ENCODE measurements at places on chromosomes 3 and 15.

- peak; percentile 36 for DNase-seq
Observed at GRCh38 chr3:129650256-129650872, 43.9 kb upstream of the PLXND1 start.

GRCh38 chr15:90003736-90004135, 2.6 kb downstream of the ZNF710 start:
- DNase-seq: no peak

- DNase-seq: no peak
Observed at GRCh38 chr15:64854041-64854440, 12.3 kb downstream of the PLEKHO2 start.

DNA sequence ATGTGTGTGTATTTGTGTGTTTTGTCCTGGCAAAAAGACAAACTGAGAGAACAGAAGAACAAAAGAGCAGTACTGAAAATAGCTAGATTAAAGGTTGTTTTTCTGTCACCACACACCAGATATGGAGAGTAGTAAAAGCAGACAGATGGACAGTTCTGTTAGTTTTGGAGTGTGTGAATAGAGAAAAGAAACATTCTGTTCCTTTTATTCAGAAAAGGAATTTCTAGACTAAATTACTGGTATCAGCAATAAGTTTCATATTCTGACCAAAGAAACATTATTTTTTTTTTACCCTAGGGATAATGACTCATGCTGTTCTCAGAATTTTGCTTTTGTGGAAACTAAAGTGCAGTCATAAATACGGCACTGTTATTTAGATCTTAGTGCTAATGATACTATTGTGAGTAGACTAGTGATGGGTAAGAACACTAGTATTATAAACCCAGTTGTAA, 32.9 kb downstream of the PIK3CA start:
- DNase-seq: no peak

GRCh38 chr3:56790016-56790821, 11.5 kb downstream of the ARHGEF3 start:
- DNase-seq: peak; percentile 73

DNA sequence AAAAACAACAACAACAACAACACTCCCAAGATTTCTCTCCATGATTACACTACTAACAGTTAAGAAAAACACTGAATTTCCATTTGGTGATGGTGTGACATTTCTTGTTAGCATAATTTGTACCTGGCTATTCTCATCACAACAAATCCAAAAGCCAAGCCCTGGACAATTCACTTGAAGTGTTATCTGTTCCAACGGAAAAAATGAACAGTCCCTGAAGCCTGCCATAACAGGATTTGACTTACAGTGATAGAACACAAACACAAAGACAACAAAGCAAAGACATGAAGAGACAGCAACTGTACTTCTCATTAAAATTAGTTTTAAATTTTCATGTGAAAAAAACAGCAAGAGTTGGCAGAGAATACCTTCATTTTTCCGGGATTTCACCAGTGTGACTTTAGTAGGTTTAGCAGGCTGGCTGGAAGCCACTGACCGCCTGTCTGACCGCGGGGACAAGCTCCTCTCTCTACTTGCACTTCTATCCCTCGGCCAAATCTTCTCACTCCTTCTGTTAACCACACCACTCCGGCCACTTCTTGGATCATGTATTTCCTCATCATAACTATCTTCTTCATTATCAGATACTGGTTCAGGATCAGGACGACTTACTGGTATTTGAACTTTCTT, 56.3 kb downstream of the TJP1 start:
- DNase-seq: no peak

DNA sequence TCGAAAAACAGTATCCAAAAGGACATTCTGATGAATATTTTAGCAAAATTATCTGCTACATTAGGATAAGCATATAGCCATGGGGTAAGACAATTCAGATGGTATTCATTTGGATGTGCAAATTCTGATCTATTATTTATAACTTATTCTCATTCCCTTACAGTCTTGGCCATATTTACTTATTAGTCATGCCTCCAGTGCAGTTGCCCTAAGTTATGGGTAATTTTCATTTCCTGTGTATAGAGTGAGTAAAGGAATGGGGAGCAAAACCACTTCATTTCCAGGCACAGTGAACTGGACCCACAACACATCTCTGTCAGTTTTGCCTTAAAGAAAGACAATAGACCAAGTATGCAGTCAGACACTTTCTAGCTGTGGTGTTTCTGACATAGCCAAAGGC, 134.3 kb downstream of the POLQ start:
- no peak for DNase-seq

GRCh38 chr15:60155661-60156060, 151.6 kb downstream of the FOXB1 start:
- DNase-seq: no peak

- DNase-seq: no peak
Observed at GRCh38 chr3:38307599-38307998, 25.5 kb downstream of the SLC22A14 start.

GRCh38 chr15:78629031-78629715, 8.4 kb upstream of the CHRNA3 start:
- DNase-seq: no peak

GRCh38 chr3:106609666-106610301, 741.0 kb upstream of the CBLB start:
- DNase-seq: peak; percentile 86

- no peak for DNase-seq
Observed at GRCh38 chr3:25259871-25260270, 168.2 kb upstream of the RARB start.

GRCh38 chr3:22704571-22705354, 498.4 kb upstream of the UBE2E2 start:
- no peak for DNase-seq

DNA sequence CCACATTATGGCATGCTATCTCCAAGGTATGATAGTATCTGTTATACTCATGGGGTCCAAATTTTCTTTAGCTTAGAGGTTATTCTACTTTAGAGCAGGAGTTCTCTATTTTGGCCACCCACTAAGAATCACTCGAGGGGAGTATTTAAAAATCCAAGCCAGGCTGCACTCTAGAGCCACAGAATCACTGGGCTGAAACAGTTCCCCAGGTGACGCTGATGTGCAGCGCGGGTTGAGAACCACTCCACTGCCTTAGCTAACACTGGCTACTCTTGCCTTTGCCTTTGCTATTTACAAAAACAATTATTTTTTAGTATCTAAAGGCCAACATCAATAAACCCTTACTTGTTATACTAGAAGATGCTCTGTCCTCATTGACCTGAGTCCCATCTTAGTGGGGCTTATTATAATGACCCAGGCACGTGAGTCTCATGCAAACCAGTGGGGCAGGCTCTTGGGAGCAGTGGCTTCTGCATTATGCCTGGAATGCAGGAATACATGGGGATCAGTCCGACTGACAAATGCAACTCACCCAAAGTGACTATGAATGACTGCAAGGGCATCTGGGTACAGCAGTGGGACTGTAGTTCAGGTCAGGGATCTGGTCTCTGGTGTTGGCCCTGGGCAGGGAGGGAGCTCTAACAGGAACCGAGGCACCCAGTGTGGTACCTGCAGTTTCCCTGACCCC, 21.7 kb upstream of the CGNL1 start:
- DNase-seq: no peak

GRCh38 chr15:31212326-31213080, 111.0 kb upstream of the TRPM1 start:
- no peak for DNase-seq

GRCh38 chr15:50057905-50058639, 61.0 kb downstream of the ATP8B4 start:
- DNase-seq: no peak

DNA sequence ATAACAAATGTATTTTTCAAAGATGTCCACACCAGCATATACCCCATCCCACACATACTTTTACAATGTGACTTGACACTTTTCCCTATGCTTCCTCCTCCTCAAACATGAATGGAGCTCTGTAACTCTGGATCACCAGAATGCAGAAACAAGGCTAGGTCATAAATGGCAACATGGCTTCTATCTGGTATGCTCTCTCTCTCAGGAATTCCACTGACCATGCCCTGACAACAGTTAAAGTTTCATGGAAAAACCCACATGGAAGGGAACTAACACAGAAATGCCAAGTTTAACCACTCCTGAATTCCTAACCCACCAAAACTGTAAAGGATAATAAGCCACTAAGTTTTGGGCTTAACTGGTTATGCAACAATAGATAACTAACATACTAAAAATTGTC, 19.9 kb downstream of the MYO9A start:
- no peak for DNase-seq

DNA sequence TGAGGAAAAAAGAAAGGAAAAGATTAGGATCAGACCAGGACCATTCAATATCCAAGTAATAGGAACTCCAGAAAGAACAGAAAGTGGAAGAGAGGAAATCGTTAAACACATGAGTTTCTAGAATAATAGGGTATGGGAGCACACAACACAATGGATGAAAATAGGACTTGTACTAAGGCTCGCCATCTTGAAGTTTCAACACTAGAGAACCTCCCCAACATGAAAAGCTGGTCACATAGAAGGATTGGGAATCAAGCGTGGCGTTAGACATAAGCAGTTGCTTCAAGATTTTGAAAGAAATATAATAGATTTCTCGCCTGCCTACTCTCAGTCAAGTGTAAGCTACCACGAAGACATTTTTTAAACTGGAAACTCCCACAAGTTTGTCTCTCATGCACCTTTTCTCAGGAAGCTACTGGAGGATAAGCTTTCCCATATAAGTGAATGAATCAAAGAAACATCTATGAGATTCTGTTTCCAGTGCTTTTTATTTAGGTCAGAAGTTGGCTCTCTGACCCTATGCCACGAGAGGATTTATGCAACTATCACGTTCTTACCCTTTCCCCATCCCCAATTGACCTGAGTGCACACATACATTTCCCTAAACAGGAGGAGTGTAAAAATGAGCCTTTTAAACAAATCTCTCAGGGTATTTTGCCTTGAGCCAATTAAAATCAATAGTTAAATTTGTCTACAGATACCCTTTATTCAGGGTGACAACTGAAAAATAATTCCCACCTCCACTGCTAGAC, 45.2 kb downstream of the GHSR start:
- no peak for DNase-seq

DNA sequence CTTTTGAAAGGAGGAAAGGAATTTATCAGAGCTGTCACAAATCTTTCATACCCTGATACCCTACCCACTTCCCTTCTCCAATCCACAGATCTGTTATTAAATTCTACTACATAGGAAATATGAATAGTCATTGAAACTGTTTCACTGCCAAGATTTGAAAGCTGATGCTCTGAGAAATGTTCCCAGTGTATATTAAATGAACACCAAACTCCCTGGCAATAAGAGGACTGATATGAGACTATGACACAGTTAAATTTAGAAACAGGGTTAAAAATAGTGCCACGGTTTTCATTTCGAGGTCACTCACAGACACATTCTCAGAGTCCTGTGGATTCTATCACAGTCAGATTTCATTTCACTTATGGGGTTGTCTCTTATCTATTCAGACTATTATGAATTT, 27.2 kb upstream of the GBE1 start:
- DNase-seq: no peak

DNA sequence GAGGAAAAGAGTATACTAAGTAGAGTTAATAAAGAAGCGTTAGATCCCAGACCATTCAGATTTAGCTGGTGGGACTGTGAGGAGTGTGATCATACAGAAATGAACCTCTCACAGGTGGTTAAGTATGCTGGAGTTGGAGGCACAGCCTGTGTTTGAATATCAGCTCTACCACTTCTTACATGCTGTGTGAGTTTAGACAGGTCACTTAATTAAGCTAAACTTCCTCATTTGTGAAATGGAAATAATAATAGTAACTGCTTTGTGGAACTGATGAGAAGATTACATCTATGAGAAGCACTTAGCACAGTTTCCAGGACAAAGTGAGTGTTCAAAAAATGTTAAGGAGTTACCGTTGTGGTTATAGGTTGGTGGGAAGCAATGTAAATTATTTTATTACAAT, 8.4 kb downstream of the ACP3 start:
- no peak for DNase-seq

DNA sequence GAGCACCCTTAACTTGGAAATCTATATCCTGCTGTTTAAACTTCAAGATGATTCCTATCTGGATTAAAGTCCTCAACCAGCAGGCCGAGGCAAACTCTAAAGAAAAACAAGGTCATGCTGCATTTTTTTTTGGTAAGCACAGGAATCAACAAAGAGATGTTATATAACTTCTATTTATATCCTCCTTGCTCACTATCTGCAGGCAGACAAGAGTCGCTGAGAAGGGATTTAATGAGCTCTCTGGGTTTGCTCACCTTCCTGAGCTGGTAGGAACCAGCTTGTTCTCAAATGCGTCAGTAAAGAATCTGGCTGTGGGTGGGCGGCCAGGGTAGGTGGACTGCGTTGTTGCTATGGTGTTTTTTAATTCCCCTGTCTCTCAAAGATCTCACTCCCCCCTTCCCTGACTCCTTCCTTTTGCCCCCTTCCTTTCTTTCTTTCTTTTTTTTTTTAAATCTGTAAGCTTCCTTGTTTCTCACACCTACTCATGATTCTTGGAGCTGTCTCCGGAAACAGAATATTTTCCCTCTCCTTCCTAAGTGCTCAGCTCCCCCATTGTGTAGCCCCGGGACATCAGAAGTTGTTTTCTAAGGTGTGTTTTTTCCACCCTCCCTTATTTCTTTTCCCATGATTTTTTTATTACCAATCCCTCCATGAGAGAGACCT, 228.8 kb upstream of the BHLHE40 start:
- peak; percentile 52 for DNase-seq

GRCh38 chr3:11514191-11514821, 129.4 kb downstream of the VGLL4 start:
- DNase-seq: no peak

DNA sequence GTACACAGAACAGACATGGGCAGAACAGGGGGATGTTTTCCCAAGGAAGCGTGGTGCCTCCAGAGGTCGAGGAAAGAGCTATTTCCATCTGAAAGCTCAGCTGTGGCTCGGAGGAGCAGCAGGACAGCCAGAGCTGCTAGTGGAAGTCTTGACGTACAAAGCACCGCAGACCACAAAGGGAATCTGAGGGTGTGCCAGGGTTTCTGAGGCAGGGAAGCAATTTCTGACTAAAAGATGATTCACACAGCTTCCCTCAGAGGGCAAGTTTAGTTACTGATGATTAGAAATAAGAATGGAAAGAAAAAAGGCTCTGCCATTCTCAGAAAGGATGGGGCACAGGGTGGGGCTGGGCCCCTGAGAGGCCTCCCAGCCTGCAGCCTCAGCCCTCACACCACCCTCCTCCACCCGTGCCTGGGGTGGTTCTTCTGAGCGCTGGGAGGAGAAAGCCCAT, 45.8 kb upstream of the SEC13 start:
- no peak for DNase-seq

GRCh38 chr3:114057011-114057347, 442 bp downstream of the QTRT2 start:
- DNase-seq: no peak

- DNase-seq: no peak
Observed at GRCh38 chr15:43249236-43249635, 17.5 kb downstream of the TGM5 start.

- no peak for DNase-seq
Observed at GRCh38 chr15:53837263-53837662, 77.8 kb upstream of the WDR72 start.

All from natural killer cell (primary cell).